ENCODE measurements at places on chromosomes 5 and 9.
A peak's percentile ranks its signal among the peaks of the same experiment; 100 is the strongest.

- no peak for DNase-seq
These were observed 41.3 kb upstream of the HSPA9 start for GRCh38 chr5:138616508-138616907.

GRCh38 chr9:70303268-70303667, 44.5 kb downstream of the SMC5 start:
- DNase-seq, result no peak

DNA sequence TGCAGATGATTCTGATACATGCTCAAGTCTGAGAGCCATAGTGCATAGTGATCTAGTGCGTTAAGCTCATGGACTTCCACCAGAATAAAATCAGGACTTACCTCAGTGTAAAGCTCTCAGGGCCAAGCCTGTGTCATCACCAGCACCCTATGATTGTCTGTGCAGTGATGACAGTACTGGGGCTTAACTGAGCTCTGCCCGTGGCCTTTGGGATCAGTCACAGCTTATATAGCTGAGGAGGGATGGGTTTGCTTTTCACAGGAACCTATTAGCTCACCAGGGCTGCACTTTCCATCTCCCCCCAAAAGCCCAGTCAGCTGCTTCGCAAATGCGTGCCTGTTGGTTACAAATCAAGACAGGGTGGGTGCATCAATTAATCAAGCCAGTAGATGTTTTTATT, 246.9 kb downstream of the NR3C1 start:
- no peak for DNase-seq

- no peak for DNase-seq
These were observed 35.5 kb upstream of the SYNPO start for GRCh38 chr5:150604894-150605440.

DNA sequence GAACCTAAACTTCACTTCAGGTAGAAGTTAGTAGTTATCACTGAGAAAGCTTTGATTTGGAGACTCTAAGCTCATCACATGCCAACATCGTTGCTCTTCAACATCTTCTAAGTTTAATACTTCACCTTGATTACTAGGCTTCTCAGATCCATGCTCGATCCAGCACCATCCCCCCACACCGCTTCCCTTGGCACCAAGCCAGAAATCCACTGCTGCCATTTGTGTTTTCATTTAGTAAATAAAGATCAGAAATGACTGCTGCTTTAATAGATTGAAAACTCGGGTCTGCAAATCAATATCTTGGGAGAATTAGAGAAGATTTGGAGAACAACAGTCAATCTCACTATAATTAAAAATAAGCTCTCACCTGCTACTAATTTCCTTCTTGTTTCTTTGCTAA, 214.7 kb upstream of the NR4A3 start:
- no peak for DNase-seq

DNA sequence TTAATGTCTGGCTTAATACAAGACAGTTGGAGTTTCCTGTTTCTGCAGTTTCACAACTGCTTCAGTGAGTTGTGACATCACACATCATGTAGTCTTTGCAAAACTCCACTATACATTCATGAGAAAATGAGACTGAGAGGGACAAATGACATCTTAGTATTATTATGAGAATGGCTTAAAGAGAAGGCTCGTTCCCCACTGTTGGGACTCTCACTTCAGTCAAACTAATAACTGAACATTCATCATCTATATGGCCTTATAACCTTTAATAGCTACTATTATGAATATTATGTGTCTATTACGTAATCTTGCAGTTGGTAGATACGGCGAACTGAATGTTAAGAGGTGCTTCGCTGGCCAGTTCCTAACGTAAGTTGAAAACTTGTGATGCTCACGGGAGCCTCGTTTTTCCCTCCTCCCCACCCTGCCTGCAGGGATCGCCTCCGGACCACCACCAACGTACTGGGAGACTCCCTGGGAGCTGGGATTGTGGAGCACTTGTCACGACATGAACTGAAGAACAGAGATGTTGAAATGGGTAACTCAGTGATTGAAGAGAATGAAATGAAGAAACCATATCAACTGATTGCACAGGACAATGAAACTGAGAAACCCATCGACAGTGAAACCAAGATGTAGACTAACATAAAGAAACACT, 79.4 kb downstream of the SLC1A3 start:
- no peak for DNase-seq

GRCh38 chr5:127324756-127325155, 34.2 kb downstream of the MEGF10 start:
- DNase-seq, result no peak

GRCh38 chr9:137611623-137612609, 6.4 kb downstream of the ARRDC1 start:
- no peak for DNase-seq

DNA sequence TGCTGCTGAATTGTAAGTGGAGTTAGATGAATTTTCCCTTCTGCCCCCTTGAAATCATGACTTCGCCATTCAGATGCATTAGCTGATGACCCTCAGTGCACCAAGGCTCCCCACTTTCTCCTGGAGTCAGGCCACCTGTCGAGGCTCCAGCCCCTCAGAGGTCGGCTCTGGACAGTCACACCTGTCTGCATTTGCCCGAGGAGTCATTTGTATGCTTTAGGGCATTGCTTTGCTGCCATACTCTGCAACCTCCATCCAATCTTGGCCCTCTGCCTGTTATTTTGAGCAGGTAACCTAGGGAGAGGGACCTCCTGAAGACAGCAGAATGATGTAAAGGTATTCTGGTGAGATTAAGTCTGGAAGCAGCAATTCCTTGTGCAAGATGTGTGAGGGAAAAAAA, 144.8 kb downstream of the MACROH2A1 start:
- DNase-seq, result no peak

DNA sequence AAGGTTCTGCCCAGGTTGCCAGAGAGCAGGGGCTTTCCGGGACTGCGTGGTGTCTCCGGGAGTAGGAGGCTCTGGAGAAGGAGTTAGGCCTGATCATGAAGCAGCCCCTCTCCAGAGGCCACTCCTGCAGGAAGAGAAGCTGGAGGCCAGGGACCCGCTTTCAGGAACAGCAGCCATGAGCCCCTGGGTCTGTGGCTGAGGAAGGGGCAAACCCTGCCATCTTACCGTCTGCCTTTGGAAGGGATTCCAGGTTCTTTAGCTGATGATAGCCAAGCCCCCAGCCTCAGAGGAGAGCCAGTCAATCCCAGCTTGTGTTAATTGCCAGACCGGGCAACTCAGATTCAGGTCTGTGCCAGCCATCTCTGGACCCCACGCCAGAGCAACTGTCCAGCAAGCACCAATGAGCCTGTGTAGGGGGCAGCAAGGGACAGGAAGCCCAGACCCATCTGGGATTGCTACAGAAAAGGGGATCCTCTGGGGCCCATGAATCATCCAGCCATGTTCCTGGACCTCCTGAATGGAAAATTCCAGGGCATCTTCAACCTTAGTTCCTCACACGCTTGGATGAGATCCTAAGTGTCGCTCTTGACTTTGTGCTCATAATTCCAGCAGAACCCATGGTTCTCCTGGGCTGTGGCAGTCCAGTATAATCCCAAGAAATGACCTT, 42.7 kb upstream of the MVB12B start:
- DNase-seq, result no peak

GRCh38 chr5:6611334-6612256, 21.2 kb downstream of the NSUN2 start:
- no peak for DNase-seq

GRCh38 chr9:74770508-74771261, 117.0 kb downstream of the TRPM6 start:
- DNase-seq, result peak; percentile 29

- no peak for DNase-seq
These were observed 391.7 kb downstream of the MED10 start for GRCh38 chr5:5986492-5987178.

DNA sequence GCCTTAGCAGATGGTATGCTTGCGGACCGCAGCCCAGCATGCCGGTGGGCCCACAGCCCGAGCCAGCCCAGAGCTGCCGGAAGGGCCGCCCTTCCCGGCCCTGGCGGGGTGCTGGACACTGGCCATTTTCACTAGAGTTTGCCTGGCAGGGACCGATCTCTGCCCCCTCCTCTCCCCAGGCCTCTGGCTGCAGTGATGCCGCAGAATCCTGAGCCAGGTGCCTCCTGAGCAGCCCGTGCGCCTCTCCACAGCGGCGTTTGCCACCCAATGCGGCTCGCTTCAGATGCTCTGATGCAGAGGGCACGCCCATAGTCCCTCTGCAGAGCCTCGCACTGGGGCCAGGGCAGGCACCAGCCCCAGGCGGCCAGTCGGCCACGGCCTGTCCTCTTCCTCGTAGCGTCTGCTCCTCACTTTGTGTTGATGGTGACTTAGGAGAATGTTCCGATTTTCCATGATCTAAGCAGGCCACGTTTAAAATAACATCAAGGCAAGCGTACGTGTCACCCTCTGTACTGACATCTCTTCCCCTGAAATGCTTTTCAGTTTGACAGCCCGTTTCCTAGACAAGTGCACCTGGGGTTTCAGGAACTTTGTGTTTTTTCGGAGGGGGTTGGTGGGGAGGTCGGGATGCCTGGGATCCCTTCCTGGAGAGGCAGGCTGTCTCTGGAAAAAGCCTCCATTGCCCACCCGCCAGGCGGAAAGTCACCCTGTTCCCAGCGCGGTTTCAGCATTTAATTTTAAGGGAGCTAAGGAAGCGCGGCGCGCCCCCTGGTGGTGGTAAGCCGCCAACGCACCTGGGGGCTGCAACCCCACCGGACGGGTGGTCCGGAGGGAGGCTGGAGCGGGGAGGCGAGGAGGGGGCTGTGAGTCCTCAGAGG, 29.8 kb upstream of the HMCN2 start:
- DNase-seq, result peak; percentile 50

GRCh38 chr9:114968671-114969070, 38.3 kb upstream of the TNFSF8 start:
- DNase-seq, result no peak

DNA sequence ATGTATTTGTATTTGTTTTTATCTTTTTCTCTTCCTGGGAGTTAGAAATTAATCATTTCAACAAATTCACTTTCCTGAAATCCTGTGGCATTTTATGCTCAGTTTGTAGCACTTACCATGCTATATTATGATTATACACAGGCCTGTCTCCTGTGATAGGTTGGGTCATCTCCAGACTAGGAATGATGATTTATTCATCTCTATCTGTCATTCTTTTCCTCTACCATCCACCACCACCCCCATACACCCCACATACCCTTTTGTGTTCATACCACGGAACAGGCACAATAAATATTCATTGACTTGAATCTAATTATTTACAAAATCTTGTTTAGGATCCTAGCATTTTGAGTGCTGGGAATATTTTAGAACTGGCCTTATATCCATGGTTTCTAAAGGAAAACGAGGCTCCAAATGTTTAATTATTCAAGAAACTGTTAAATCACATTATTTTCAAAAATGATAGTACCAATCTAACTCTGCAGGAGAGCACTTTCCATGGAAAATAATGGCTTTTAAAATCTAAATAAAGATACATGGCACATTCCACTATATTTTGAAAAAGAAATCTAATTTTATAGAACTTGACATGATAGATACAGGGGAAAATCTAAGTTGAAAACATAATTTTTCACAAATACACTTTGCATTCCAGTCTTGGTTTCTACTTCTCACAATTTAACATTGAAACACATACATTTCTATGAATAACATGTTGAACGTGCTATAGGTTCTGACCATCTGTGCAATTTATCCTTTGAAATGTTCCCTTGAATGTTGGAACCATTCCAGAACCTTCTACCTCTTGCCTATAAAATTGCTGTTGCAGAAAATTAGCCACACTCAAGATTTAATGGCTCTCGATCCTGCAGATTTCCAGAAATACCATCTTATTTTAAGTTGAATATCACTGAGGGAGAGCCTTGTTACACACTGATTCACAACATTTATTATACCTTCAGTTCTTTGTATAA, 89.3 kb downstream of the STARD4 start:
- no peak for DNase-seq

DNA sequence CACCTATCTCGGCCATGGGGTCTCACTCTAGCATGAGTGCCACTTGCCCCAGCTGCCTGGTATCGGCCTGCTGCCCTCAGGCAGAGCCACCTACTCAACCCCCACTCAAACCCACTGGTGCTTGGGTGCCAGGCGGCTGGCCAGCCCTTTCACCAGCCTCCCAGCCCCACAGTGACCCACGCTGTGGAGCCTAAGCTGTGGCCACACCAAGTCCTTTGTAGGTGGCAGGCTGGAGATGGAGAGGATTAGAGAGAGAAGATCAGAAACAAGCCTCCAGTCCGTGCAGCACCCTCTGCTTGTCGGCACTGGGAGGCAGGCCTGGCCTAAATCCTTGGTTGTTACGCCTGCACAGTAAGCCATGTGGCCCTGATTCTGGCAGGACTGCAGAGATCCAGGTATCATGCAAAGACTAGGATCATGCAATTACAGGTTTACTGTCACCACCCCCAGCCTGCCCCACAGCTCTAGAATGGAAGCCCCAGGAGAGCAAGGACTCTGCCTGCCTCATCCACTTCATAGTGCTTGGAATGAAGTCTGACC, 171.7 kb downstream of the COL23A1 start:
- no peak for DNase-seq

DNA sequence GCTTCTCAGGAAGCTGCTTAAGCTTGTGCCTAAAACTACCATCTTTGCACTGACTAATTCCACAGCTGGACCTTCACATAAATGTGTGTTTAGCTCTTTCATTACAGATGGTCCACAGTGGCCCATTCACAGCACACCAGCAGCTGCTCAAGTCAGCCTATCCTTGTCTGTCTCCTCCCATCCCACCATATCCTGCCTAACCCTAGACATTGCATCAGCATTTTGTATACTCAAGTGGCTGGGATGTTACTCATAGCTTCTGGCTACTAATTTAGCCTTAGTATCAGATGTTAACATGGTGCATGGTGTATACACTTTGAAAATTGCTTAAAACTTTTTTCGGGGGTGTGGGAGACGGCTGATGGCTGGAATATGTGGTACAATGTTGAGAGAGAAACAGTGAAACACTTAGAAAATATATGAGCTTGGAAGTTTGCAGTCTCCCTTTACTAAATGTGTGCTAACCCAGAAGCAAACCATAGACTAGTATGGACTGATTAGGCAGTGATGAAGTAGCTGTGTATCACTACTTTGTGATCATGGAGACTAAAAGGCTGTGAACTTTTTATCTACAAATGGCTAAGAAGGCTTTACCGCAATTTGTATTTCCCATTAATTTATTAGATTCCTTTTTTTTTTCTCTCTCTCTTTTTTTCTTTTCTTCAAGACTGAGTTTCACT, 83.1 kb downstream of the JMY start:
- DNase-seq, result no peak

DNA sequence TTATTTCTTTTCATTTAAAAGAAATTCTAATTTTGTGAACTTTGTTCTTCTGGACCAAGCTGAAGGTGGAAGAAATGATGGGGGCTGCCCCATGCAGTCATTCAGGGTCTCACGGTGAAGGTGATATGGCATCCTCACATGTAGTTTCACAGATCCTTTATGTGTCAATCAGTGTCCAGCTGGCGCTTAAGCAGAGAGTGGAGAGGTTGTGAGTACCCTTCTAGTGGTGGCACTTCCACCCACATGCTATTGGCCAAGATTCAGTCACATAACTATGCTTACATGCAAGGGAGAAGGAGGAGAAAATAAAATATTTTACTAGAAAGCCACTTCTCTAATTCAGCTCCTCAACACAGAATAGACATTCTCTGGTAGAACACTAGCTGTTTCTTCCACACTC, 34.7 kb downstream of the PLPPR1 start:
- DNase-seq, result no peak

GRCh38 chr5:91443761-91444467, 60.8 kb upstream of the ARRDC3 start:
- no peak for DNase-seq

Data from T follicular helper cell (primary cell).